ENCODE measurements at places on chromosomes 5 and 9.

DNA sequence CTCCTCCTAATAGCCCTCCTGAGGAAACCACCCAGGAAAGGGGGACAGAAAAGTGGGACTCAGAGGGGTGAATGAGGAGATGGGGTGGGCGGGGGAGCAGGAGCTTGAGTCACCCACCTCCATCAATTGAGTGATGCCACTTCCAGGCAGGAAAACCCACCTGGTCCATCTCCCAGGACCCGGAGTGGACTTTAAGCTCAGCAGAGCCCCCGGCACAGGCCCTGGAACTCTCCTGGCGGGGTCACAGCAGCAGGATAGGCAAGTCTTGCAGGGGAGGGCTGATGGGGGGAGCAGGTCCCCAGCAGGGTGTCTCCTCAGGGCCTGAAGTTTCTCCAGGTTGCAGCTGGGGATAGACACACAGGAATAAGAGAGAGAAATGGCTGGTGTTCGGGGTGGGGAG lies 40.8 kb downstream of the LHX2 start:
- no peak for DNase-seq
- H3K27ac ChIP-seq, result no peak overlapping the region
- H3K36me3 ChIP-seq, result no peaks in the 10 kb centered on the region
- H3K27me3 ChIP-seq, result no peaks in the 10 kb centered on the region
- no peak overlapping the region for H3K4me3 ChIP-seq
- no peaks in the 10 kb centered on the region for H3K4me1 ChIP-seq

- no peak for DNase-seq
- no peak overlapping the region for H3K27ac ChIP-seq
- peaks cover 4% of the 10 kb centered on the region for H3K4me1 ChIP-seq
- no peaks in the 10 kb centered on the region for H3K27me3 ChIP-seq
Measured at GRCh38 chr9:136955943-136956335, 3.9 kb downstream of the LCN12 start.

- H3K36me3 ChIP-seq, result no peaks in the 10 kb centered on the region
- H3K4me3 ChIP-seq, result peak overlapping the region; percentile 91
- no peaks in the 10 kb centered on the region for H3K27me3 ChIP-seq
- peak overlapping the region; percentile 96 for H3K27ac ChIP-seq
- peak; percentile 70 for DNase-seq
Measured at GRCh38 chr5:103259705-103260355, 1.3 kb downstream of the MACIR start.

DNA sequence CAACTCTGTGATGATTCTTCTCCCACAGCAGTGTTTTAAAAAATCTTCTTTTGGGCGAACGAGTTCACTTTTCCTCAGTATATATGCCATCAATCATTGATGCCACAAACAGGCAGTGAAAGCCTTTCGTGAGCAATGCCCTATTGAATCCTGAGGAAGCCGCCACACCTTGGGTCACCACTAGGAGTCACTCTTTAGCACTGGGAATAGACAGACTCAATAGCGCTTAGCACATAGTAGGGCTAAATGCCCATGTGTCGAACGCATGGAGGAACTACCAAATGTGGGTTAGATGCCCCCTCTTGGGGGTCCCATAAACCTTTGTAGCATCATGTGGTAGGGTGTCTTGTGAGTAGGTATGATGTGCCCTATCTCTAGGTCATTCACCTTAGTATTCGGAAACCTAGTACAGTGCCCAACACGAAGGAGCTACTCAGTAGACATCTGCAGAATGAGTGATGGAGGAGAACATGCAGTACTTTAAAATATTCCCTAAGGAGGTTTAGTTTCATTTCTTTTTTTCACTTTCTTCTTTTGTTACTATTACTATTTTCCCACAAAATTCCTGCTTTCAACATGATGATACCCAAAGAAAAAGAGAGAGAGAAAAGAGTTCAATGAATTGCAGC lies 603.7 kb downstream of the BNC2 start:
- peak overlapping the region; percentile 12 for H3K27ac ChIP-seq
- peak; percentile 32 for DNase-seq
- peak overlapping the region; percentile 23 for H3K4me3 ChIP-seq
- no peaks in the 10 kb centered on the region for H3K27me3 ChIP-seq
- H3K36me3 ChIP-seq, result no peaks in the 10 kb centered on the region

GRCh38 chr5:7878381-7878873 lies 9.5 kb downstream of the MTRR start:
- no peak for DNase-seq
- H3K4me1 ChIP-seq, result peaks cover 8% of the 10 kb centered on the region
- peak overlapping the region; percentile 22 for H3K27ac ChIP-seq
- peaks cover 11% of the 10 kb centered on the region for H3K36me3 ChIP-seq
- H3K4me3 ChIP-seq, result no peak overlapping the region
- H3K27me3 ChIP-seq, result no peaks in the 10 kb centered on the region

DNA sequence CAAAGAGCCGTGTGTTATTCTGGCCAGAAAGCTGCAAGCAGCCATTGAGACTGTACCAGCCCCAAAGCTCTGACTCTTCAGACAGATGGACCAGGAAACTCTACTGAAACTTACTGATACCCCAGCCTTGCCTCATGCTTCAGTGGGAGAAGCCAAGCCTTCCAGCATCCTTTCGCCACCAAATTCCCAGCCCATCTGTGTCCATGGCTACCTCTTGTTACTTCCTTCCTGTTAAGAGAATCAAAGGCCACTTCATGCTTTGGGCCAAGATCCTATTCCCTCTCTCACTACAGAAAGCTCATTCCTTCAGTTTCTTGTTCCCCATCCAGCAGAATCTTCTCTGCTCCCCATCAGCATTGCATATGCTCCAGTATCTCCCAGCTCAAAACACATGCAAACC lies 46.9 kb upstream of the FREM1 start:
- no peaks in the 10 kb centered on the region for H3K27me3 ChIP-seq
- DNase-seq, result no peak
- no peaks in the 10 kb centered on the region for H3K4me1 ChIP-seq
- no peak overlapping the region for H3K4me3 ChIP-seq
- no peak overlapping the region for H3K27ac ChIP-seq

- no peaks in the 10 kb centered on the region for H3K27me3 ChIP-seq
- H3K27ac ChIP-seq, result no peak overlapping the region
- no peak overlapping the region for H3K4me3 ChIP-seq
- DNase-seq, result no peak
Measured at GRCh38 chr9:129602598-129603415, 18.1 kb downstream of the C9orf50 start.

- no peak overlapping the region for H3K4me3 ChIP-seq
- no peaks in the 10 kb centered on the region for H3K4me1 ChIP-seq
- H3K27me3 ChIP-seq, result no peaks in the 10 kb centered on the region
Measured at GRCh38 chr9:135689011-135689410, 10.3 kb downstream of the SOHLH1 start.

DNA sequence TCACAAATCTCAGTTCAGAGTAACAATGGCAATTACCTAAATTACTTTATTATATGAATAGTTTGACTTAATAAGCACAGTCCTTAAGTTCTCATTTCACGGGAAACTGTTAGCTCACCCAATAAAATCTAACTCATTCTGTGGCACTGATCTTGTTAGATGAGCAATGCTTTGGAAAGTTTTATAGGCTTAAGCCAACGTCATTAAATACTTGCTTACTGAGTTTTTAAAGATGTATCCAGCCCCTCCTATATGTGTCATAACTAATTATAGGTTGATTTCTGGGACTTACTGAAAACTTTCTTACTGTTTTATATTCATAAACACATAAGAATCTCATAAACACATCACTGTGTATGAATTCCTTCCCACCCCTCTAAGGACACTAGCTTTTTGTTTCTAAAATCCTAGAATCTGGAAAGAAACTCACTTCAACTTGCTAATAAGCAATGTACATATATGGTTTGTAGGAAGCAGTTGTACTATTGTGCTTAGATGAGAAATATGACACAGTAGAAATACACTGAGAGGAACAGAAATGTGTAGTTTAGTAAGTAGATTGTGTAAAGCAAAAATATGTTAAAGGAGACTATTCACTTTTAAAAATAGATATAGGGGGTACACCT lies 14.1 kb upstream of the MARCOL start:
- H3K36me3 ChIP-seq, result no peaks in the 10 kb centered on the region
- H3K27me3 ChIP-seq, result no peaks in the 10 kb centered on the region
- DNase-seq, result no peak
- no peak overlapping the region for H3K27ac ChIP-seq
- H3K4me3 ChIP-seq, result no peak overlapping the region

- no peak overlapping the region for H3K4me3 ChIP-seq
- H3K36me3 ChIP-seq, result no peaks in the 10 kb centered on the region
- no peaks in the 10 kb centered on the region for H3K4me1 ChIP-seq
- DNase-seq, result no peak
- H3K27me3 ChIP-seq, result no peaks in the 10 kb centered on the region
- H3K27ac ChIP-seq, result no peak overlapping the region
Measured at GRCh38 chr9:125971050-125971449, 223.9 kb downstream of the PBX3 start.

DNA sequence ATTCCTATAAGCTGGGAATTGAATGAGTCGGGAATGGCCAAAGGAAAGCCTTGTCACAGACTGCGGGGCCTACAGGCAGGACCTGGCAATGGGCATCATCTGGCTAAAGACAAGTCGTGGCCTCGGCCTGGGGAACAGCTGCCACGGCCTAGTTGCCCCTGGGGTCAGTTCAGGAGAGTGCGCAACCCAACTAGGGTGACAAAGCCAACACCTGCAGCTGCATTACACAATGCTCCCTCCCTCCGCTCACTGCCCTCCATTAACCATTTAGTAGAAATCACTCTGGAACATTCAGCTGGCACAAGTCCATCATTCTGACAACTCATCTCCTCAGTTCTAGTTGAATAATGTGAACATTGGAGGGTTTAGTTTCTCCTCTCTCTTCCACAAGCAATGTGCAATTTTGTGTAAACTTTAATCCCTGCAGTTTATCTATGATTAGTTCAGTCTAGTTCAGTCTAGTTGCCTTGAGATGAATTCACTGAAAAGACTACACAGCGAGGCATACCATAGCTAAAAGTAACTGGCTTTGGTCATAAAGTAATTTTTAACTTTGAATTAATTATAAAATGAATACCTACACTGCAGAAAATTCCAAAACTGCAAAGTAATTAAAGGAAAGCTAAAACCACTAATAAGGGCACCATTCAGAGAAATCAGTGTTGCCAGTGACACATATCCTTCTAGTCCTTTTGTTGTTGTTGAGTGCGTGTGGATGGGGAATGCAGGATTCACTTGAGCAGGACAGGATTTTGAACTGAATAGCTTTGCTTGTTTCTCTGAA lies 5.1 kb downstream of the GLDC start:
- H3K27ac ChIP-seq, result no peak overlapping the region
- H3K27me3 ChIP-seq, result peaks cover 18% of the 10 kb centered on the region
- no peak for DNase-seq
- H3K36me3 ChIP-seq, result no peaks in the 10 kb centered on the region
- H3K4me3 ChIP-seq, result no peak overlapping the region
- peaks cover 3% of the 10 kb centered on the region for H3K4me1 ChIP-seq

GRCh38 chr9:98532147-98532546 lies 176.6 kb downstream of the GABBR2 start:
- H3K27me3 ChIP-seq, result no peaks in the 10 kb centered on the region
- H3K36me3 ChIP-seq, result no peaks in the 10 kb centered on the region
- no peak overlapping the region for H3K4me3 ChIP-seq
- no peak overlapping the region for H3K27ac ChIP-seq

GRCh38 chr9:131595696-131596429 lies 50.5 kb downstream of the PRRT1B start:
- no peaks in the 10 kb centered on the region for H3K4me1 ChIP-seq
- no peak overlapping the region for H3K27ac ChIP-seq
- H3K36me3 ChIP-seq, result peaks cover 11% of the 10 kb centered on the region
- no peaks in the 10 kb centered on the region for H3K27me3 ChIP-seq
- DNase-seq, result no peak

GRCh38 chr5:28914297-28914696 lies 1875.9 kb upstream of the CDH9 start:
- DNase-seq, result no peak
- H3K4me1 ChIP-seq, result no peaks in the 10 kb centered on the region
- H3K27ac ChIP-seq, result no peak overlapping the region
- H3K4me3 ChIP-seq, result no peak overlapping the region

DNA sequence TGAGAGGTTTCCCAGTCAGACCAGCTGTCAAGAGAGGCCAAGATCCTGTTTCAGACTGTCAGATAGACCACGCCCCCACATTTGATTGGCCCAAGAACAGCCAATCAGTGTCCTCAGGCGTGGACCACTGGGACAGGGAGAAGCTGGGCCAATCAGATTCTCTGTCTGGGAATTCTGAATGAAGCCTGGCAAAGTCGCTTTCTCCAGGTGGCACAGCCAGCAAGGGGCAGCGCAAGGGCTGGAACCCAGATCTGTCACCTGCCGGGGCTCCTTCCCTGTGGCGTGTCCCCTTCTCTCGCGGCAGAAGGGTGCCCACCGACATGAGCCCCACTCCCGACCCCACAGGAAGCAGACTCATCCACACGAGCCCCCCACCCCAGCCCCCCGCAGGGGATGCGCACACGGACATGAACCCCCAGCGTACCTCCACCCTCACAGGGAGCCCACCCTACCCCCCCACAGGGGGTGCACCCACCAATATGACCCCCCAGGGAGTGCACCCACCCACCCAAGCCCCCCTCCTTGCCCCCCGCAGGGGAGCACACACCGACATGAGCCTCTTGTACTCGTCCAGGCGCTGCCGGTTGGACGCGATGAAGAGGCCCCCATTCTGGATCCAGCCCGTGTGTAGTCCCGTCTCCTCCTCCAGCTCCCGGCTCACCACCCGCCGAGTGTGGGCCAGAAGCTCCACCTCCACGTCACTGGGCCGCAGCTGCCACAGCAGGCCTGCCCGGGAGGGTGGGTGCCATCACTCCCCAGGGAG lies 6.1 kb downstream of the SARDH start:
- H3K4me1 ChIP-seq, result no peaks in the 10 kb centered on the region
- H3K36me3 ChIP-seq, result no peaks in the 10 kb centered on the region
- DNase-seq, result no peak
- H3K27me3 ChIP-seq, result no peaks in the 10 kb centered on the region
- H3K4me3 ChIP-seq, result no peak overlapping the region

- H3K4me3 ChIP-seq, result no peak overlapping the region
- H3K27ac ChIP-seq, result no peak overlapping the region
- H3K4me1 ChIP-seq, result no peaks in the 10 kb centered on the region
- no peaks in the 10 kb centered on the region for H3K27me3 ChIP-seq
- no peaks in the 10 kb centered on the region for H3K36me3 ChIP-seq
Measured at GRCh38 chr5:133846478-133847226, 121.8 kb downstream of the C5orf15 start.

- no peak for DNase-seq
- no peak overlapping the region for H3K4me3 ChIP-seq
- H3K4me1 ChIP-seq, result peaks cover 4% of the 10 kb centered on the region
- H3K36me3 ChIP-seq, result no peaks in the 10 kb centered on the region
- no peaks in the 10 kb centered on the region for H3K27me3 ChIP-seq
Measured at GRCh38 chr5:139287890-139288635, 5.5 kb upstream of the MATR3 start.

GRCh38 chr5:159208514-159209437 lies 577 bp downstream of the RNF145 start:
- peak; percentile 53 for DNase-seq
- peak overlapping the region; percentile 95 for H3K27ac ChIP-seq
- H3K4me1 ChIP-seq, result peaks cover 7% of the 10 kb centered on the region
- peak overlapping the region; percentile 84 for H3K4me3 ChIP-seq
- H3K27me3 ChIP-seq, result no peaks in the 10 kb centered on the region
- H3K36me3 ChIP-seq, result no peaks in the 10 kb centered on the region

Measured in colonic mucosa (tissue), 4 donors.